ENCODE measurements at places on chromosomes 13 and 19.

DNA sequence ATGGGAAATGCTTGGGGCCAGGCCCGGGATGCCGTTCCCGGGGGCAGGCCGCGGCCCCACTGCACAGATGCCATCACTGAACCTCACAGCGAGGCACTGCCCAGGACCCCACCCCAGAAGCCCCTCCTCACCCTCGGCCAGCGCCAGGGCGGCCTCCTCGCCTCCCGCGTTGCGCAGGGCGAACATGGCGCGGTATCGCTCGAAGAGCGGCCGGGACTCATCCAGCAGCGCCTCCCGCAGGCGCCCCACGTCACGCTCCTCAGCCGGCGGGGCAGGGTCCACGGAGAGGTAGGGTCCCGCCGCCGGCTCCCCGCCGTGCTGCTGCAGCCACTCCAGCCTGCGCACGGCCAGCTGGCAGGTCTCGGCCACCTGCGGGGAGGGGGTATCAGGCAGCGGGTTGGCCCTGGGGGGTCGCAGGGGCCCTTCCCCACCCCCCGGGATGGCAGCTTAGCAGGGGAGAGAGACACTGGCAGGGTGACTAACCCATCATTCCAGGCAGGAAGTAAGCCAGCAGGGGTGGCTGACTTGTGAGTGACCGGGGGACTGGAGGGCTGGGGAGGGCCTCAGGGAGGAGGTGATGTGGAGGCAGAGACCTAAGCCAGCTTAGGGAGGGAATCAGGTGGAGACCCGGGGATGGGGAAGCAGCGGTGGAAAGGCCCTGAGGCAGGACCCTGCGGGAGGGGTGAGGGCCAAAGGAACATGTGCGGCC is 8.2 kb downstream of the DOHH start:
- H3K27me3 ChIP-seq, result no peaks in the 10 kb centered on the region
- H3K27ac ChIP-seq, result no peak overlapping the region
- no peak for DNase-seq
- H3K4me3 ChIP-seq, result no peak overlapping the region
- H3K4me1 ChIP-seq, result no peaks in the 10 kb centered on the region

GRCh38 chr13:113297370-113298042 is 467 bp downstream of the LAMP1 start:
- H3K27me3 ChIP-seq, result no peaks in the 10 kb centered on the region
- peaks cover 33% of the 10 kb centered on the region for H3K4me1 ChIP-seq
- DNase-seq, result no peak
- no peaks in the 10 kb centered on the region for H3K36me3 ChIP-seq
- peak overlapping the region; percentile 92 for H3K27ac ChIP-seq

- DNase-seq, result no peak
- no peak overlapping the region for H3K27ac ChIP-seq
- H3K36me3 ChIP-seq, result no peaks in the 10 kb centered on the region
Measured at GRCh38 chr13:41179593-41180250, 14.6 kb downstream of the KBTBD7 start.

DNA sequence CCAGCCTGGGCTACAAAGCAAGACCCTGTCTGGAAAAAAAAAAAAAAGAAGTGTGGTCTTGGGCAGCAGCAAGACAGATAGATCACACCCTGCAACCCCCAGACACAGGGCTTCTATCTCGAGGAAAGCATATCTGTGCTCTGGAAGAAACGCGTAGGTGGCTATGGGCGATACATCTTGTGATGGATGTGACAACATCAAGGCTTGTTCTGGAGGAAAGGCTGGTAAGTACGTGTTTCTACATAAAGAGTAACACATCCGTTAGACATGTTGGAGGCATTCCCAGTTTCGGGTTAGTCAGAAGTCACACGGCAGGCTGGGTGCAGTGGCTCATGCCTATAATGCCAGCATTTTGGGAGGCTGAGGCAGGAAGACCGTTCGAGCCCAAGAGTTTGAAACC is 6.6 kb upstream of the DHDH start:
- no peaks in the 10 kb centered on the region for H3K4me1 ChIP-seq
- peak; percentile 84 for DNase-seq
- H3K27ac ChIP-seq, result no peak overlapping the region

Data from adrenal gland (tissue), 19 donors.